ENCODE measurements at places on chromosomes 16 and 17.

DNA sequence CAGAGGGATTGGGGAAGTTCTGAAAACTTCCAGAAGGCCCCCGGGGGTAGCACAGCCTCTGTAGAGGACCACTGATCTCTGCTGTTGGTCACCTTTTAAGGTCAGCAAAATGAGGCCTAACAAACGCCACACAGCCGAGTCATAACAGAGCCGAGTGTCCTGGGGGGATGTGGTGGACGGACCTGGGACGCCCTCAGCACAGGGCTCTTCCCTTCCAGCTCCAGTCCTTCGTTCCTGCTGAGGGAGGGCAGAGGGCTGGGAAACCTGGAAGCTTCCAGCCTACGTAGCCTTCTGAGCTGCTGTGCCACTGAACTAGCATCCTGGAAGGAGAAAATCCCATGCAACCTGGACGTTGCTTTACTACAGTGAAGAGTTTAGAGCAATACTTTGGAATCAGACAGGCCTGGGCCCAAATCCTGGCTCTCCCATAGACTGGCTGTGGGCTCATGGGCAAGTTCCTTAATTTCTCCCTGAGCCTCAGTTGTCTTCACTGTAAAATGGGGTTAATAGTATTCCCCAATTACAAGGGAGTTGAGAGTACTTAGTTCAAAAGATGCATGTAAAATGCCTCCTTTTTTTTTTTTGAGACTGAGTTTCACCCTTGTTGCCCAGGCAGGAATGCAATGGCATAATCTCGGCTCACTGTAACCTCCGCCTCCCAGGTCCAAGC is 34.4 kb upstream of the ZCCHC14 start:
- no peak for DNase-seq

DNA sequence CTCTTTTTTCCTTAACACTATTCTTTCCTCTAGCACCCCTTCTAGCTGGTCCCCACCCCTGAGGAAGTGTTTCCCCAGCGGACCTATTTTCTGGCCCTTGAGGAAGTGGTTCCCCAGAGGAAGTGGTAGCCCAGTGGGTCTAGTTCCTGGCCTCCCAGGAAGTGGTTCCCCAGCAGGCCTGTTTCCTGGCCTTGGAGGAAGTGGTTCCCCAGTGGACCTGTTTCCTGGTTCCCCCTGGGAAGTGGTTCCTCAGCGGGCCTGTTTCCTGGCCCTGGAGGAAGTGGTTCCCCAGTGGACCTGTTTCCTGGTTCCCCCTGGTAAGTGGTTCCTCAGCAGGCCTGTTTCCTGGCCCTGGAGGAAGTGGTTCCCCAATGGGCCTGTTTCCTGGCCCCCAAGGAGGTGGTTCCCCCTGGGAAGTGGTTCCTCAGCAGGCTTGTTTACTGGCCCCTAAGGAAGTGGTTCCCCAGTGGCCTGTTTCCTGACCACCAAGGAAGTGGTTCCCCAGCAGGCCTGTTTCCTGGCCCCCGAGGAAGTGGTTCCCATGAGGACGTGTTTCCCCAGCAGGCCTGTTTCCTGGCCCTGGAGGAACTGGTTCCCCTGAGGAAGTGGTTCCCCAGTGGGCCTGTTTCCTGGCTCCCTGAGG is 58.3 kb downstream of the NTN1 start:
- no peak for DNase-seq

DNA sequence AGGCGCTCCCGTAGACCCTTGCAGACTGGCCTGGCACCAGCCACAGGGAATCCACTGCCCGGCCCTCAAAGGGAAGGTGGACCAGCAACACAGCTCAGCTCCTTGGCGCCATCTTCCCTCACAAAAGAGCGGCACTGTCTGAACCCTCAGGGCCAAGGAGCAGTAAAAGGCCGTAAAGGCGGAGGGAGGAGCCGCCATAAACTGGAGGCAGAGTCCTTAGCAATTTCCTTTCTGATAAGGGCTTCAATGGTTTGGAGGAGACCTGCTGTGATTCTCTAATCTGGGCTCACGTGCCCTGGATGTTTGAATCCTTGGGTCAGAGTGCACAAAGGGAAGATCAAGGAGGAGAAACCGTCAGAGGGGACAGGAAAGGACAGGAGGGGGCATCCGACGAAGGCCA is 15.5 kb upstream of the AXIN2 start:
- no peak for DNase-seq

GRCh38 chr17:41547921-41548843 is 20.1 kb upstream of the KRT19 start:
- no peak for DNase-seq

DNA sequence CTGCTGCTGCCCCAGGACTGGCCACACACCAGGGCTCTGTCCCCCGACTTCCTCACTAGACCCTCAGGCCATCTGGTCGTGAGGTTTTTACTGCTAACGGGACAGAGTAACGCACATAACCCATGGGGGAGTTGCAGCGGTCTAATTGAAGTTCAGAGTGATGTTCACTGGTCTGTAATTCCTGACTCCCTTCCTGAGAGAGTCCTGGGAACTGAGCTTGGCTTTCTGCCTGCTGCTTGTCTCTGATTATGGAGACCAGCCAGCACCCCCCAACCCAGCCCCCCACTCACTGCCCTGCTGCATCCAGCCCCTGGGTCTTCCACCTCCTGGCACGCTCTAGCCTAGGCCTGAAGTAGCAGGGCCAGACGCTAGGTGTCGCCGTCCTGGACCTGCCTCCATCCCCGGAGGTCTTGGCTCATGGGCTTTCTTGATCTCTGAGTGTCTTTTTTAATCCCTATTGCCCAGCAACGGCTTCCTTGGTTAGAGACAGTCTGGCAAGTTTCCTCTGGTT is 192.9 kb downstream of the CCDC182 start:
- DNase-seq = no peak

Measured in NCI-H1048 (cell line).